Stimulated activated CD8-positive, alpha-beta memory T cell treated with anti-CD3 and anti-CD28 coated beads, Interleukin-4, amount 100 ng/mL, for 1 hour (primary cell): ENCODE measurements at places on chromosomes 2 and 18.

DNA sequence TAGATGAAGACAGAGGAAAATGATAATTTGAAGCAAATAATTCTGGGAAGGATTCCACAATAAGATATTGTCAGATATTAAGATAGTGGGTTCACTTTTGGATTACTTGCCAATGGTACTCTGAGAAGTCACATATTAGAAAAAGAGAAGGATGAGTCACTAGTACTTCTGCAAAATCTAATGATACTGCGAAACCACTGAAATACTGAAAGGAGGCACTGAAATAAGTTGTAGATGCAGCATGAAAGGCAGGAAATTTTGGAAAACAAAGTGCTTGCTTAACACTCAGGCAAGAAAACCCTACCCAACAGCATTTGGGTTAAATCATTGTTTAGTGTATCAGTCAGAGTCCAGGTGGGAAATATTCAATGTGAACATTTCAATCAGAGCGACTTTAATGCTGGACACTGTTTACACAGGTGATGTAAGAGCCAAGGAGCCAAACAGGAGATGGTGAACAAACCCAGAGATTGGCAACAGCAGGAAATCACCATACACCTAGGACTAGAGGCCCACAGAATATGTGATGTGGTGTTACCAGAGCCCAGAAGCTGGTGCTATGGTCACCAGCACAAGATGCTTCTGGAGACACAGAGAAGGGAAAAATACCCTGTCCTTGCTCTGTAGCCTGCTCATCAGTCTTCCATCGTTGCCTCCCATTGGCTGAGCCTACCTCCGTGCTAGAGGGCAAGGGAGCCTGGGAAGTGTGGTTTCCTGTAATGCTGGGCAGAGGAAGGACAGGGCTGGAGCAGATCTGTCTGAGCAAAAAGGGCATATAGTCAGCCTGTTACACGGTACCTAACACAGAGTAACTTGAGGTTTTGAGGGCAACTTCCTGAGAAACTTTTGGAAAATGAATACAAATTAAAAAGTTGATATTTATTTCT, 204.7 kb upstream of the ITGA4 start:
- no peak for DNase-seq

DNA sequence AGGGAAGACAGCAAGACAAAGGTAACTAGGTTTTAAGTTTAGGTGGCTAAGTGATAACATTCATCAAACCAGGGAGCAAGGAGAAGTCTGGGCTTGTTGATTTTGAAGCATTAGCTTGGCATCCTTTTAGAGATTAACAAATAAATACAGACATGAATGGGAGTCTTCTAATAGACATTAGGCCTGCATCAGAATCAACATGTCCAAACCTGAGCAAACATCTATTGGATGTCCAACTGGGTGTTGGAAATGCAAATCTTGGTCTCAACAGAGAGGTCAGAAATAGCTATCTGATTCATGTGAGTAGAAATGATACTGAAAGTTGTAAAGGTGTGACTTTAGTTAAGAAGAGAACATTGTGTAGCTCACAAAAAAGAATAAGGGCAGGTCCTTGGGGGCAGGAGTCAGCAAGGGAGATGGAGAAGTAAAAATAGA, 85.5 kb upstream of the RND3 start:
- DNase-seq, result no peak

GRCh38 chr2:39948016-39948719, 169.1 kb upstream of the THUMPD2 start:
- DNase-seq, result no peak

DNA sequence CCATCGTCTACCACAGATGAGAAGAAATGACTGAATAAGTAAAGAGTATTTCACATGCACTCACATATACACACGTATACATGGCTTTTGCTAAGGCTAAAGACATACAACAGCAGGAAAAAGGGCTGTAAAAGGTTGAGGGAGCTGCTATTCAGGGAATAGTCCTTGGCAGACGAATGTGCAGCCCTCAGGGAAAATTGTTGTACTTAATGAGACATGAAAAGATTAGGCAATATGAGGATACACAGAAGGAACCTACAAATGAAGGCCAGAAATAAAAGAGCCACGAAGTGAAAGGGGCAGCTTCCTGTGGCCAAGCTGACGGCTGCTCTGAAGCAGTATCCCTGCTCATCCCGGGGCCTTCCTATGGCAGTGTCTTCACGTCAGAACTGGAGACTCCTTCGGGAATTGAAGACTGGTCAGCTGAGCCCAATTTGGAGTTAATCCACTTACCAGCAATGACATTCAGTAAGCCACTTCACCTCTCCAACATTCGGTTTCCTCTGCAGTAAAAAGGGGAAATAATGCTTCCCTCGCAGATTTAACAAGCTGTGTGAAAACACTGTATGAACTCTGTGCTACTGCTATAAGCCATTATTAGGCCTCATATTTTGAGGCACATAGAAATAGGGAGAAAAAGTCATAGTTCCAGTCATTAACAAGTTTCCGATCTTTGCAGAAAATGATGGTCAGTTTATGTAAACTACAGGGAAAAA, 221.8 kb downstream of the STK39 start:
- DNase-seq, result no peak

- no peak for DNase-seq
Measured at GRCh38 chr2:17792515-17792914, 23.7 kb upstream of the MSGN1 start.

GRCh38 chr18:3808985-3809780, 359.2 kb downstream of the TGIF1 start:
- no peak for DNase-seq

- no peak for DNase-seq
Measured at GRCh38 chr2:8197101-8197500, 484.8 kb upstream of the ID2 start.

DNA sequence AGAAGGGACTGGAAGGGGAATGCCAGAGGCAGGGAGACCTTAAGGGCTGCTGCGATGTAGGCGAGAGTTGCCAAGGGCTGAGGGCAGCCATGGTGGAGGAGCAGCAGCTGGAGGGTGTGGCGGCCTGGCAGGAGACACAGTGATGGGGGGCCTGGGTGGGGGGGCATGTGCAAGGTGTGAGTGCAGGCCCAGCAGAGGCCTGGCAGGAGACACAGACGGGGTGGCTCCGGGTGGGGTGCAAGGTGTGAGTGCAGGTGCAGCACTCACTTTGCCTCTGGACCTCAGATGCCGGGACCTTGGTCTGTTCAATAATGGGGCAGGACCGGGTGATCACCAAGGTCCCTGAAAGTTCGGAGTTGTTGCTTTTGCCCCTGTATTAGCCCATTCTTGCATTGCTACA, 76.2 kb upstream of the ODC1 start:
- no peak for DNase-seq

DNA sequence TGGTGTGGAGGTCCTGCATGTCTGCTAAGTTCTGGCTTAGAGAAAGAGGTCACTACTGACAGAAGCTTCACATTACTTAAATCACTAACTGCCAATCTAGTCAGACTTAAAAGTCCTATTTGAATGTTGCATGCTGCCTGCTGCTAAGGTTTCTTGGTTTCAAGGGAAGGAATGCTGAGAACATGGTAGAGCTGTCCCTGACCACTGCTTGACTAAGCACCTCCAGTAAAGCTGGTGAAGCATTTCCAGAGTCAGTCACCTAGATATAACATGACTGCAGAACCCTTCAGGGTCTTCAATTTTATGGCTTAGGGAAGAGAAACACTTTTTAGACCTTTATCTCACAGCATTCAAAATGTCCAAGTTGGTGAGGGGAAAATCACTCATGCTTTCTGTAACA, 2178.3 kb upstream of the PIK3C3 start:
- no peak for DNase-seq

- no peak for DNase-seq
Measured at GRCh38 chr2:105950521-105951383, 206.0 kb downstream of the NCK2 start.

DNA sequence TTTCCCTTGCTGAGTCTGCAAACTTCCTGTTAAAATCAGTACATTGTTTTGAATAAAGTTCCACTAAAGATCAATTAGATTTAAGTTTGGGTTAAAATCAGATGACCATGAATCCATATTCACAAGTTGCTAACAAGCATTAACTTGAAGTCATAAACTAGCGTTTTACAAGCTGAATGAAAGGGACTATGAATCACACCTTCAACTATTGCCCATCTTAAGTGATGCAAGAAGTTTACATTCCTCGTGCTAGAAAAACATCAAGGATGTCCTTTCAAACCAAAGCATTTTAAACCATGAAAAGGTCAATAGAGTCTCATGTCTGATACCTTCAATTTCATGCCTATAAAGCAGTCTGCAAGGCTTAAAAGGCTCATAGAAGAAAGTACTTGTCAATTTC, 257.2 kb upstream of the SYT4 start:
- DNase-seq, result no peak

- DNase-seq, result no peak
Measured at GRCh38 chr2:88059979-88060906, 4.7 kb upstream of the KRCC1 start.

- no peak for DNase-seq
Measured at GRCh38 chr2:101828673-101829334, 131.3 kb downstream of the MAP4K4 start.

DNA sequence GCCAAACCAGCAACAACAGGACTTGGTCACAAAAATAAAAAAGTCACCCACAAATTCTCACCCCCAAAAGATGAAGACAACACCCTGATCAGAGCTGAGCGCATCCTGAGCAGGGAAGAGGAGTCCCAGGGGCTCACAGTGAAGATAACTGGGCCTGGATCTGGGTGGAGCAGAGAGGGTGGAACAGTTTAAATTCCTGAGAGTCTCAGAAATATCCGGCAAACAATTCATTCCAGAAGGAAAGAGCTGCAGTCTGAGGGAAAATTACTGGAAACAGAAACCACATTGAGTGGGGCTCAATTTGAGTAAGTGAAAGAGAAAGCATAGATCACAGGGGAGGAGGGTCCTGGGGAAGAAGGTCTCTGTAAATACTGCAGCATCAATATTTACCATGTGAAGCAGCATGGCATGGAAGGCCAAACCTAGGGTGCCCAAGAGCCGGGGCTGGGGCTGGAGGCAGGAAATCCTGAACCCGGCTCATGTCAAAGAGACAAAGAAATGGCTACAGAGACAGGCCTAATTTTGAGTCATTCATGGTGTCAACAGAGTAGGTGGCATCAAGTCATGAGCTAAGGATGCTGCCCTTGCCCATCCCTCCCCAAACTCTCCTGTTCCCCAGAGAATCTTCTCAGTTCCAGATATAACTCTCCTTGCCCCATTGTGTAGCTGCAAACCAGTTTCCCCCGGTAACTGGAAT, 61.4 kb upstream of the ZBTB7C start:
- DNase-seq, result no peak

DNA sequence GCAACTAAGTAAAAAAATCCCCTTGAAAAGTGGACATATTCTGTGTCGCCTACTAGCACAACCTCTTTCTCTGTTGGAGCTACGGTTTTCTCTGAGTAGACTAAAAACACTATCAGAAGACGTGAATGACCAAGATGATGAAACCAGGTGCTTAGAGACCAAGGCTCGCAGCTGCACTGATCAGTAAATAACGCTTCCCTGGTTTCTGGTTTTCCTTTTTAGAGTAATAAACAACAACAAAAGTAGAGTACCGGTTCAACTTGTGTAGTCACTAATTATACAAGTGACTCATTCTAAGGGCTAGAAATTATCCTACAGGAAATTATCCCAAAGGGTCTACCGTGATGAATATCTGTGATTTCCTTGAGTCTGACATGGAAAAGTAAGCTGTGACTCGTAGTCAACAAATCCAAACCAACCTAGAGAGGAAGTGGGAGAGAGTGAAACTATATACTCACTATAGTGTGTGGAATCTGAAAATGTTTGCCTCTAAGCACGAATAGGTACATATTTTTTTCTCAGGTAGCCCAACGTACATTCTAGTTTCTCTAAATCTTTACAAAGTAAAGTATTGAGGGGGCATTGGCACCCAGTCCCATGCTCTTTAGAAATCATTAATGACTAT, 17.8 kb downstream of the RASGRP3 start:
- no peak for DNase-seq

GRCh38 chr2:222686086-222686750, 14.8 kb downstream of the MOGAT1 start:
- no peak for DNase-seq
